ENCODE measurements at places on chromosomes 11 and 22.

- no peak for DNase-seq
These were observed 24.2 kb downstream of the EIF4G2 start for GRCh38 chr11:10784232-10785145.

GRCh38 chr11:783581-784015 is 6.3 kb downstream of the CEND1 start:
- DNase-seq = no peak

- DNase-seq = no peak
These were observed 317.8 kb downstream of the NTM start for GRCh38 chr11:131688048-131688693.

GRCh38 chr11:11370255-11370961 is 17.4 kb upstream of the CSNK2A3 start:
- peak; percentile 56 for DNase-seq

GRCh38 chr11:58616594-58616993 is 5.9 kb upstream of the CNTF start:
- no peak for DNase-seq

DNA sequence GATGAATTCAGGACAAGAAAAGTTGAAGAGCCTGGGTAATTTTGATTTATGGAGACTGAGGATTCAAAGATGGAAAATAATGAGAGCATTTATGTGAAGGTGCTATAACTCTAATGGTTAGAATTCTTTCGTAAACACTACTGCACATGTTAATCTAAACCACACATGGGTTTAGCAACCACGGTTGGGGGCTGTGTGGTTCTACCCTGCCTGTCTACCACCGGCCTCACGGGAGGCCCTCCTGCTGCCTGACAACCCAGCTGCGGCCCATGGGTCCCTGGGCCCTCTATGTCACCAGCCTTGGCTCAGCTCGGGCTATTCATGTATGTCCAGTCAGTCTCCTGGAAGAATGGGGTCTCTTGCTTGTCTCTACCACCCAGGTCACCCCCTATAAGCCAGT is 68.5 kb upstream of the ARFGAP3 start:
- no peak for DNase-seq

DNA sequence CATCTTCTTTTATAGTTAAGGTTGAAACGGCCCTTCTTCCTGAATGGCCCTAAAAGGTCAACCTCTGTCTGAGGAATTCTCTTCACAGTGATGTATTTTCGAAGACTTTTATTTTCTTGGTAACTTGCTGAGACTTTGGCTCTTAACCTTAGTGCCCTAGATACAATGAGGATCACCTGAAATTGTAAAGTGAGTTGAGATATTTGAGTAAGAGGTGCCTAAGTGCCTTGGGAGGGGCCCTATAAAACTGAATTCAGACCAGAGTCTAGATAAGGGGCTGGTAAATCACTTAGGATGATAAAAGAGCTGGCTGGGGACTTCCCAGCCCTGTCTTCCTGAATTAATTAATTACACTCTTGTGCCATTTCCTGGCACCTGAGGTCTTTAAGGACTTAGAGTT is 505.6 kb upstream of the KIRREL3 start:
- no peak for DNase-seq

DNA sequence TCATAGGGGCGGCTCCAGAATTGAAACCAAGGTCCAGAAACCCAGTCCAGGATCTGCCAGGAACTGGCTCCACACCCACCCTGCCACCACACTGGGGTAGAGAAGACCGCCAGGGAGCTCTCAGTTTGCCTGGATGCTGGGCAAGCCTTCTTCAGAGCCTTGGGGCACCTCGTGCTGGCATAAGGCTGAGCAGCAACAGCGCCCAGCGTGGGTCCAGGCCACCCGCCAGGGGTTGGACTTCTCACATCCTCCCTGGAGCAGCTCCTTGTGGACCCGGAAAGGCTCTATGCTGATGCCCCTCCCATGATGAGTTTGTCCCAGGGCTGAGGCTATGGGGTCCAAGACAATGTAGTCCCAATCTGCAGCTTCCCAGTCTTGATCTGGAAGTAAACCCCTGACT is 29.7 kb downstream of the ALX4 start:
- DNase-seq = no peak

DNA sequence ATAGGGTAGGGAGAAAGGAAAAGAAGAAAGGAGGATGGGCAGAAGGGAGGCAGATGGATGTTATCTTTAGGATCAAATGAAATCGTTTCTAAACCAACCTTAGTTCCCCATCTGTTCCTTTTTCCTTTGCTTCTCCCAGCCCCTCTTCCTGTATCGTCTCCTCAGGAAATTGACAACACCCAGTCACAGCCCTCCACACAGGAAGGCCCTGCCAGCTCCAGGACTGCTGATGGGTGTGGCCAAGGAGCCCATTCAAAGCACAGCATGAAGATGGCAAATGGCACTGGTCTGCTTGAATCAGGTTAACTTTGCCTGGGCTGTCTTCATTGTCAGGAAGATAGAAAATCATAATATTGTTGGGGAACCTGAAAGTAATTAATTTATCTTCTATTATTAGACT is 164.8 kb downstream of the C11orf87 start:
- no peak for DNase-seq

DNA sequence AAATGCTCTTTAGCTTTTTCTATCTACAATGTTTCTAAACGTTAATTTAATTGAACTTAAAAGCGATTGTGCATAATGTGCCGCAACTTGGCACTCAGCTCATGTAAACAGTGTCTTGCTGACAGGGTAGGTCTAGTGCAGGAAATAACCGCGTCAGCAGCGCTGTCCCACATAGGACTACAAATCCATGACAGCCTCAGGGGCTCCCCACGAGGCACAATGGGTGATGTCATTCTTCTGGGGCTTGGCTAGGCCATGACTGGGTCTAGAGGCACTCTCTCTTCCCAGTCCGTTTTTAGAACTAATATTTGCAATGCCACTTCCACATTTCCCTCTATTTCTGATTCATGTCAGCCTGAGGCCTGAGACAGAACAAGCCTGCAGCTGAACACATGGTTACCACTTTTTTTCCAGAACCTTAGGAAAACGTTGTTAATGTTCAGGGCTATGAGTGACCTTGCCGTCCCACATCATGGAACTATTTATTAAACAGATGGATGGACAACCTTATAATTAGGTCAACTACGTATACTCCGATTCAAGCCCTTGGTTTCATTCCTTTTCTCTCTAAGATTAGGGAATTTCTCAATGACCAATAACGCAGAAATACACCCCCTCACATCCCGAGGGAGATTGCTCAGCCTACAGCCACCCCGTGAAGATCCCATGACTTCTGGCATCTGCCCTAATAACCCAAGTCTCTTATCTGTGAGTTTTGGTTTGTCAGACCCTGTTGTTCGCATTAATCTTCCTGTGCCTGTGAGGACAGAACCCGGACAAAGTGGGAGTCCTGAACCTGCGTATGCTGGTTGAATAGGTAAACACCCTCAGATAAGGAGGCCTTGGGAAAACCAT is 19.4 kb upstream of the SNX32 start:
- DNase-seq = no peak

- DNase-seq = no peak
These were observed 66.0 kb downstream of the TBC1D22A start for GRCh38 chr22:46828323-46828900.

GRCh38 chr11:130162733-130163132 is 3.2 kb downstream of the ST14 start:
- DNase-seq = peak; percentile 9

- DNase-seq = no peak
These were observed 1.6 kb downstream of the LRRN4CL start for GRCh38 chr11:62687508-62688396.

DNA sequence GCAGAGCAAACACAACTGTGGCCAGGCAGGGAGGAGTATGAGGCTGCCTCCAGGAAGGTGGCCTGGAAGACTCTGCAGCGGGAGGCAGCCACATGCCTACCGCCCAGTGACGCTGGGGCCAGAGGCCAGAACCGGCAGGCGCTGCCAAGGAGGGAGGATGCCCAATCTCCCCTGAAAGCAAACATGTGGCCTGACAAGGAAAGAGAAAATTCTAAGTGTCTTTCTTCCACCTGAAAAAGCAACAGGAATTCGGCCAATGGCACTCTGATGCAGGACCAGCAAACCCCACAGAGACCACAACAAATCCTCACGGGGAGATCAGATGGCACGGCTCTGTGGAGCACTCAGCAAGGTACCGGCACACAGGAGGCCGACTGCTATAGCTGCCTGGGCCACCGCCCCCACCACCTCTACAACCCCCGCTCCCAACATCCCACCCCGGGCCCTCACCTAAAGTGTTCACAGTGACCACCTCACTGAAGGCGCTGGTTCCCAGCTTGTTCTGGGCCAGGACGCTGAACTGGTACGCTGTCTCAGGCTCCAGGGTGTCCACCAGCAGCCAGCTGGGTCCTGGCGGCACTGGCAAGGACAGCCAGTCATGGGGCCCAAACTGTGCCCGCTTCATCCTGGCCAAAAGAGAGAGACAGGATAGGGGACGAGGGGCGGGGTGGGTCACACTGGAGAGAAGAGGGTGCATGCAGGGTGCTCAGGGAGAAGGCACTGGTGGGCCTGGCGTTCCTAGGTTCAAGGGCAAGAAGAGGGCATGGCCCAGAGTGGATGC is 30.1 kb downstream of the IGSF9B start:
- no peak for DNase-seq

DNA sequence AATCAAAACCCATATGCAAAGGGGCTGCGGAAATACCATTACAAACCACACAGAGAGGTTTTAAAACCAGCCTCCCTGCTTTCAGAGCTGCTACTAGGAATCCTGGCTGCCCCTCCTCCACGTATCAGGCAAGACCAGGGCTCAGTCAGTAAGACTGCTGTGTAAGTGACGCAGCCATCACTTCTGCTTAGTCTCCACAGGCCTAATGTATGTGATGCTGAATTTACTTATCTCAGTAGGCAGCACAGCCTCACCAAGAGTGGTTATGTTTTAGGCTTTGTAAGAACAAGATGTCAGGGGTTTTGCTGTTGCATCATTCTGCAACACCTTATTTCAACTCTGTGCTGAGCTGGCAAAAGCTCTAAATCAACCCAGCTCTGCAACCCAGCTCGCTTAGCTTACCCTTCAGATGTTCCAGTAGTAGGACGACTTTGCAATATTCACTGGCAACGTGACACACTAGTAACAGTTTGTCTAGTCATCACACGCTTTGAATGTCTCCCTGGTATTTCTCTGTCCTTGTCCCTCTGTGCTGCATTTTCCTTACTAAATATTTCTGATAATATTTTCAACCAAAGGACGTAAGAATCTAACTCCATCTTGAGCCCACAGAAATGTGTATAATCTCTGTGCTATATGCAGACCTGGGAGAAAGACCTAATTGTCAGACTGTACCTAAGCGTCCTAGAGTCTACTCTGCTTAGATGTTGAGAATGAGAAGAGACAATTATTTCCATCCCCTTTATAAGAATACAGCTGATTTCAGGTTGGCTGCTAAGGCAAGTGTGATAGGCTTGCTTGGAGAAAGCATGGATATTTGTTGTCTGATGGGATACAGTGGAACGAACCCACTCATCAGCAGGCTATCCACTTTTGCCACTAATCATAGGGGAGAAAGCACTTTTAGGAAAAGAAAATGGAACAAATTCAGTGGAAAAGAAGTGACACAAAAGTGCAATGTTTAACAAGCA is 72.2 kb downstream of the LARGE2 start:
- no peak for DNase-seq

DNA sequence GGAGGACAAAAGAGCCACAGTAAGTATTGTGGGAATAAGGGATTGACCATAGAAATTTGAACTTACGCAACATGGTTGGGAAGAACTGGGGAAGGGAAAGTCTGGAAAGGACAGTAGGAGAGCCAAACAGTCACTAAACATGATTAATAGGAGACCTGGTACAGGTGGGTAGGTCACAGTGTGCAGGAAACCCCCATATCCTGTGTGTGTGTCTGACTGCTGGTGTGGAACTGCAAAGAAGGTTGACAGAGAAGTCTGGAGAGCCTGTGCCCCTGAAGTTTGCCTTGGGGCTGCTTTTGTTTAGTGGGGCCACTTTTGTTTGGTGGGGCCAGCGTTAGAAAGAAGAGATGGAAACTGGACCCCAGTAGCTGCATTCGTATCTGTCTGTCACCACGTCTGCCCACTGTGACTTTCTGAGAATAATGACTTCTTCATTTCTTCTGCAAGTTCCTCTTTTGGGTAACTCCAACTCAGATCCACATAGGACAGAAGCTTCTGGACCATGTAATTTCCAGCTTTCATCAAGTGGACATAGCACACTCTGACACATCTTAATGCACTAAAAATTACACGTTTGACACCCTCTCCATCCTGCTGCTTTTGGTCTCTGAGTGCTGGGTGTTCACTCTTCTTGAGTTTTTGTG is 126.8 kb upstream of the RAG2 start:
- DNase-seq = no peak

DNA sequence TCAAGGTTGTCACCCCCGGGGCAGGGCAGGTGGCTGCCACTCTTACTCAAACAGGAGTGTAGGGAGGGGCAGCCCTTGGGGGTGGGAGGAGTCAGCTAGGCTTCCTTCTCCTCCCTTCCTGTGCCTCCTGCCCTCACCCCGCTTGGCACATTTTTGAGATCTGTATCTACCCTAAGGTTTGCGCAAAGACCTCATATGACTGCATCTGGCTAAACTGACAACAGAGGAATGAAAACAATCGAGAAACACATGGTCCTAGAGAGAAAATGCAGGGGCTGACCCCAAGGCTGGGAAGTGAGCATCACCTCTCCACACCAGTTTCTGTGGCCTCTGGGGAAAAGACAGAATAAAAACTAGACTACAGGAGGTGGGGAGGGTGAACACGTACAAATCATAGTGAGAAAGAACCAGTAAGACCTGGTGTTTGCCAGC is 28.1 kb downstream of the IGSF9B start:
- no peak for DNase-seq

DNA sequence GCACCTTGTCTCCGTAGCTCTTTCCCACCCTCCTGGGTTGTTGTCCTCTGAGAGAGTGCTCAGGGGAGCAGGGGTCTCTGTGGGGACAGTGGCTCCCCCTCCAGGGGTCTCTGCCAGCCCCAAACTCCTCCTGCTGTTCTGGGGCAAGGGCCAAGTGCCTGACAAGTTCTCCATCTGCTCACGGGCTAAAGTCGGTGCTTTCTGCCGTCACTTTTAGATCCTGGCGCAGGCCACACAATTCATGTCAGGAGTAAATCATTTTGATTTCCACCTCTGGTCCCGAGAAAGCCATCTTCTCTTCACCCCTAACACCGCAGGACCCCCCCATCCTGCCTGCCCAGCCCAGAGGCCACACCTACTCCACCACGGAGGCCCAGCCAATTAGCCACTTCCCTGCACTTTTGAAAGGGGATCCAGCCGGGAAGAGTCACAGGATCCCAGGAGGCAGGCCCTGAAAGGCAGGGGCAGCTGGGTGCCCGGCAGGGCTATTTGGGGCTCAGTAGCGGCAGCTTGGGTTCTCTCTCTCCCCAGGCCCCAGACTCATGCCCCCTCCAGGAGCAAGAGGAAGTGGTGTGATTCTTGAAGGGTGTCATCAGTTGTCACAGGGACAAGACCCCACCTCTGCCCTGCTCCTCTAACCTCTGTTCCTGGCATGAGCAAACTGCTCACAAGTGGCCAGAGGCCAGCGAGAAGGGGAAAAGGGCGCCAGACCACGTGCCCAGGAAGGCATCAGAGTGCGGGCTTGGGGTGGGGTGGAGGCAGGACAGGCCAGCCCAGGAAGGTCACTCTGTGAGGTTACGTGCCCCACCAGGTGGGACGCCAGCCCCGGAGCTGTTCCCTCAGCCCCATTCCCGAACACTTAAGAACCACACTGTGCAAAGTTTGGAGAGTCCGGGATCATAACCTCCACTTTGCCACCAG is 1.3 kb downstream of the MACROD1 start:
- no peak for DNase-seq

- DNase-seq = no peak
These were observed 71.5 kb upstream of the RTL6 start for GRCh38 chr22:44569561-44569991.
